ENCODE measurements at places on chromosomes 5 and 9. TPM values are rescaled to one million over a fixed set of nuclear protein-coding genes. Genes with fewer than 3 reads are reported as not detected.

DNA sequence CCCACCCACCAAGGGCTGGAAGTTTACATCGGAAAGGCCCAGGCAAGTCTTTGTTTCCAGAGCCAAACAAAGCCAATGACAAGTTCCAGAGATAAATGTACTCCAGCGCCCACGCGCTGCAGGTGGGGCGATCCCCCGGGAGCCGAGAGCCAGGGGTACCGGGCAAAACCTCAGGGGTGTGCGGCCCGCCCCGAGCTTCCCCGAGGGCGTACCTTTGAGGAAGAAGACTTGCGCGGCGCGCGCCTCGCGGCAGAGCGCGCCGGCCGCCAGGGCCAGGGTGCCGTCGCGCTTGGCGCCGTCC is 671 bp downstream of the DUSP1 start:
- no peaks in the 10 kb centered on the region for H3K36me3 ChIP-seq
- no peak for DNase-seq
- H3K4me1 ChIP-seq, result peaks cover 84% of the 10 kb centered on the region
- peak overlapping the region; percentile 100 for H3K27ac ChIP-seq

Gene PPIC
- total RNA-seq, result not detected

Gene PTPN3
- total RNA-seq, result not detected

Gene PCDHA4
- total RNA-seq, result not detected

Gene LHX6
- total RNA-seq, result 0.60 TPM

GRCh38 chr9:2771087-2771486 is 53.8 kb downstream of the KCNV2 start:
- no peak for DNase-seq
- H3K4me3 ChIP-seq, result no peak overlapping the region
- no peak overlapping the region for H3K27ac ChIP-seq
- peaks cover 78% of the 10 kb centered on the region for H3K36me3 ChIP-seq
- no peaks in the 10 kb centered on the region for H3K27me3 ChIP-seq
- peaks cover under 1% of the 10 kb centered on the region for H3K4me1 ChIP-seq

- no peaks in the 10 kb centered on the region for H3K36me3 ChIP-seq
- H3K4me3 ChIP-seq, result no peak overlapping the region
- DNase-seq, result no peak
- H3K27me3 ChIP-seq, result peaks cover 6% of the 10 kb centered on the region
- no peak overlapping the region for H3K27ac ChIP-seq
Measured at GRCh38 chr5:6788956-6789649, 75.9 kb downstream of the TENT4A start.

DNA sequence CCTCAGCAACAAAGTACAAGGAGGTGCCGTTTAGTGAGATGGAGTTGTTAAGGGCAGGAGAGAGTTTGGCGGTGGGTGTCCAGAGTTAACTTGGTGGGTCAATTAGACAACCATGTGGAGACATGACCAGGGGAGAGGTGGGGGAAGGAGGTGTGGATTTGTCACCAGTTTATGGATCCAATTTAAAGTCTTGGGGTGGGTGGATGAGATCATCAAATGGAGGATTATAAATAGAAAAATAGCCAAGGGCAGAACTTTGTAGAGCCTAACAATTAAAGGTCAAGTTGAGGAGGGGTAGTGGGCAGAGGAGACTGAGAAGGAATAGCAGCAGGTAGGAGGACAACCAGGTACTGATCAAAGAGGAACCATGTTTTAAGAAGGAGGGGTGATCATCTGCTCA is 108.7 kb upstream of the IL12B start:
- no peak for DNase-seq
- H3K4me3 ChIP-seq, result no peak overlapping the region
- no peaks in the 10 kb centered on the region for H3K4me1 ChIP-seq
- no peaks in the 10 kb centered on the region for H3K36me3 ChIP-seq
- H3K27me3 ChIP-seq, result peaks cover 2% of the 10 kb centered on the region

DNA sequence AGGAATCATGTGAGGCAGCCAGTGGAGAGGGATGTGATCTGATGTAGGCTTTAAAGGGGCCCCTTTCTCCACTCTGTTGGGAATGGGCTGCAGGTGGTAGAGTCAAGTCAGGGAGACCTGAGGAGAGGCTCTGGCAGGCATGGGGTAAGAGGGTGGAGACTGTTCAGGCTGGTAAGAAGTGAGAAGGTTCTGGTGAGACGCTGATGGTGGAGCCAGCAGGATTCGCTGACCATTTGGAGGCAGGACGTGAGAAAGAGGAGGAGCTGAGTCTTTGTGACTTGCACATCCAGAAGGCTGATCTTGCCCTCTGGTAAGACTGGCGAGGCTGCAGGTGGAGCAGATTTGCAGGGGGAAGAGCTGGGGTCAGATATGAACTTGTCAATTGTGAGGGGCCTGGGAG is 248.0 kb downstream of the NSG2 start:
- no peak for DNase-seq
- no peaks in the 10 kb centered on the region for H3K27me3 ChIP-seq
- H3K27ac ChIP-seq, result no peak overlapping the region
- H3K36me3 ChIP-seq, result no peaks in the 10 kb centered on the region
- no peak overlapping the region for H3K4me3 ChIP-seq

- H3K36me3 ChIP-seq, result no peaks in the 10 kb centered on the region
- DNase-seq, result no peak
- peak overlapping the region; percentile 93 for H3K4me3 ChIP-seq
- H3K27ac ChIP-seq, result no peak overlapping the region
Measured at GRCh38 chr9:123337971-123338370, 18.0 kb upstream of the CRB2 start.

Gene SPINK4
- not detected for total RNA-seq

Gene CD180
- 1.4 TPM for total RNA-seq

DNA sequence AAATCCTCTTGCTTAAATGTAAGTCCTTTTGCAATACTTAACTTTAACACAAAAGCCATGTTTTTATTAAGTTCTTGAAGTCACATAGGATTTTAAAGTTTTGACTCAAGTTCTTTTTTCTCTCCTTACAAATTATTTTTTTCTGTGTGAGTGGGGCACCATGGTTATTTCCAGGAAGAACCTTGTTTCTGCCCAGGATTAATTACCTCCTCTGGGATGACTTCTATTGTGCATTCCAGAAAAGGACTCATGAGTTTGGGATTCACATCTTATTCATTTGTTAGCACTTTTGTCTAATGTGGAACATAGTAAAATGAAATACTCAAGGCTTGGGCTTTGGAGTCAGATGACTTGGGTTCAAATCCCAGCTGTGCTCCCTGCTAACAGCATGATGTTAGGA is 421.4 kb upstream of the WWC1 start:
- no peaks in the 10 kb centered on the region for H3K36me3 ChIP-seq
- H3K27me3 ChIP-seq, result no peaks in the 10 kb centered on the region
- H3K4me1 ChIP-seq, result no peaks in the 10 kb centered on the region

GRCh38 chr5:7565559-7565958 is 169.6 kb downstream of the ADCY2 start:
- no peaks in the 10 kb centered on the region for H3K4me1 ChIP-seq
- DNase-seq, result no peak
- peaks cover 4% of the 10 kb centered on the region for H3K27me3 ChIP-seq
- no peak overlapping the region for H3K27ac ChIP-seq

Gene CDKN2A
- 0.94 TPM for total RNA-seq

GRCh38 chr5:101084353-101084752 is 181.3 kb upstream of the ST8SIA4 start:
- H3K36me3 ChIP-seq, result no peaks in the 10 kb centered on the region
- H3K27me3 ChIP-seq, result no peaks in the 10 kb centered on the region
- no peak for DNase-seq
- no peak overlapping the region for H3K4me3 ChIP-seq

DNA sequence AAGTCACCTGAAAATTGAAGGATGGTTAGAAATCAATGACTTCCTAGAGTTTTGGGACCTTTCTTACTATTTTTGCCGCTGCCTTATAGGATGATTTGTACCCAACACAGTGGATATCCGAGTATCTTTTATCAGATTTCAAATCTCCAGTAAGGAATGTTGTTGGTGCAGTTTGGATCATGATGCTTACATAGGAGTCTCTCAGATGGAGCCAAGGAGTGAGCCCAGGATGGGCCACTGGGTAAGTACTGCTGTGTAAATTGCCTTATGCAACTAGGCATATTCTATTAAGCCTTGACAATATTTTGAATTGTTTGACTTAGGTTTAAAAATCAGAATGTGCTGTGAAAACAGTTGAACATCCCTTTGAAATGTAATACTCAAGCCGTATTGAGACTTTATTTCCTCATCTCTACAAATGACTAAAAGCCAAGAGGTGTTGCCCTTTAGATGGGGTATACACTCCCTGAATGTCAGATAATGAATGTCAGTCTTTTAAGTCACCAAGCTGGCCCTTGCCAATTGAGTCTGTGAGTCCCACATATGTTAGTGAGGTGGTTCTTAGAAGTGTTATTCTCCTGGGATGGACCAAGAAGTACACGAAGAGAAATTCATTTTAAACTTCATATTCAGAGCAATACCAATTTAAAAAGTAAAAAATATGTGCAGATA is 271.8 kb upstream of the CTNND2 start:
- H3K4me3 ChIP-seq, result no peak overlapping the region
- H3K36me3 ChIP-seq, result no peaks in the 10 kb centered on the region
- no peaks in the 10 kb centered on the region for H3K27me3 ChIP-seq
- DNase-seq, result no peak

GRCh38 chr9:78273761-78274160 is 23.2 kb upstream of the PSAT1 start:
- H3K27me3 ChIP-seq, result no peaks in the 10 kb centered on the region
- H3K4me1 ChIP-seq, result peaks cover 3% of the 10 kb centered on the region
- H3K27ac ChIP-seq, result peak overlapping the region; percentile 6

Gene ZDHHC11
- 16.4 TPM for total RNA-seq

GRCh38 chr9:136089697-136090045 is 5.4 kb downstream of the NACC2 start:
- no peak overlapping the region for H3K4me3 ChIP-seq
- H3K27ac ChIP-seq, result no peak overlapping the region
- DNase-seq, result no peak
- H3K4me1 ChIP-seq, result peaks cover 28% of the 10 kb centered on the region
- no peaks in the 10 kb centered on the region for H3K27me3 ChIP-seq

DNA sequence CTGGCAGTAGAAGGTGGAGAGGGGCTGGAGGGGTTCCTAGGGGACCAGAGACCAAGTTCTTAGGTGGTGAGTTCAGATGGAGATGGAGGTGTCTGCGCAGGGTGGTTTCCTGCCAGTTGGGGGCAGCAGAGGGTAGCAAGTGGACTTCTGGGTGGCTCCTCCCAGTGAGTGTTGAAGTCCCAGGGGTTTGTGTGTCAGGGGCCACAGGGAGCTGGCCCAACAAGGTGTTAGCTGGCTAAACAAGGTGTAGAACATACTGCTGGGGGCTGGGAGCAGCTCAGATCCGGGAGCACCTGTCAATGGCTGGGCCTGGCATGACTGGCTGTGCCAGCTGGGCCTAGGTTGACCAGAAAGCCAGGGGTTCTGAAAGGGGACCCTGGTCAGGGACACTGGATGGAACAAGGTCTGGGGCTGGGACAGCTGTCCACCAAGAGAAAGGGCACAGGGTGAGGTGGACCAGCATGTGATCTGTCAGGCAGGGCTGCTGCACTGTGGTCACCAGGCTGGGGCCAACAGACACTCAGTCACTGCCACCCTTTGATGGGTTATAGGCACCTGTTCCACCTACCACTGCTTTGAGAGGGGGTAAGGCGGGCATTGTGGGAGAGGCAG is 35.6 kb downstream of the DAB2IP start:
- DNase-seq, result peak; percentile 42
- H3K4me3 ChIP-seq, result no peak overlapping the region
- no peaks in the 10 kb centered on the region for H3K4me1 ChIP-seq
- no peaks in the 10 kb centered on the region for H3K36me3 ChIP-seq

DNA sequence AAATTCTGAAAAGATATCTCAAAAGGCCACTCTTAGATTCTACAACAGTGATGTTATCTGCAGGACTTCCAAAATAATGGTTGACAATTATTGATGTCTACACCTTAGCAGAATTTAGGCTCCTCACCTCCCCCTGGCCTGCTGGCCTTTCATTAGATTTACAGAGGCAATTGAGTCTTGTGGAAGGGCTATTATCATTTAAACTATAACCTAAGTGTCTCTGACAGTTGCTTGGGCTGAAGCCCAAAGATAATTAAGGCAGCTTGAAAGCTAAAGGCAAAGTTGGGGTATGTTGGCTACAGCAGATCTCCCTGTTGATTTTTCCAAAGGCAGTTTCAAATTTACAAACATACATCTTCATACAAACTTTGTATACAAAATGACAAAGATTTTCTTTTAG is 912.3 kb downstream of the TAF11L14 start:
- no peaks in the 10 kb centered on the region for H3K27me3 ChIP-seq
- DNase-seq, result no peak
- no peak overlapping the region for H3K4me3 ChIP-seq

- H3K36me3 ChIP-seq, result peaks cover 9% of the 10 kb centered on the region
- no peak overlapping the region for H3K27ac ChIP-seq
- H3K4me3 ChIP-seq, result no peak overlapping the region
- H3K4me1 ChIP-seq, result peaks cover 21% of the 10 kb centered on the region
- no peak for DNase-seq
Measured at GRCh38 chr5:65696892-65697291, 25.0 kb downstream of the SGTB start.

Gene FOXI1
- not detected for total RNA-seq

- H3K27me3 ChIP-seq, result no peaks in the 10 kb centered on the region
- no peaks in the 10 kb centered on the region for H3K36me3 ChIP-seq
- H3K4me1 ChIP-seq, result peaks cover 31% of the 10 kb centered on the region
- peak; percentile 56 for DNase-seq
Measured at GRCh38 chr5:126777257-126777974, 480 bp downstream of the LMNB1 start.

Gene SIT1
- 24.2 TPM for total RNA-seq

Gene SLC36A2
- total RNA-seq, result not detected

DNA sequence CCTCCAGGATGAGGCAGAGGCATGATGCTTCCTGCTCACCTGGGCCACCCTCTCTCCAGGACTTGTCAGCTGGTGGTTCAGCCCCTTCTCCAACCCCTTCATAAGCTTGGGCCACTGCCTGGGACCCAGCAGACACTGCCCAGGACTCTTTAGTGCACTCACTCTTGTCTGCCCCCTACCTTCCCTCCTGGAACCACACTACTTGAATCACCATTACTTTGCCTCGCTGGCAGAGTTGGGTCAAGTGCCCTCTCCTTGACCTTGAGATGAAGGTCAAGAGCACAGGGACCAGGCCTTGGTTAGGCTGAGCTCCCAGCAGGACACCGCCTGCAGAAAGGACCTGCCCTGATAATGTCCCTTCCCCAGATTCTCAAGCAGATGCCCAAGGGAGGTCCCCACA is 8.5 kb upstream of the ENDOG start:
- H3K27ac ChIP-seq, result peak overlapping the region; percentile 32
- peaks cover 6% of the 10 kb centered on the region for H3K36me3 ChIP-seq
- H3K4me1 ChIP-seq, result peaks cover 2% of the 10 kb centered on the region
- DNase-seq, result no peak
- H3K4me3 ChIP-seq, result no peak overlapping the region

Gene PDE8B
- not detected for total RNA-seq

DNA sequence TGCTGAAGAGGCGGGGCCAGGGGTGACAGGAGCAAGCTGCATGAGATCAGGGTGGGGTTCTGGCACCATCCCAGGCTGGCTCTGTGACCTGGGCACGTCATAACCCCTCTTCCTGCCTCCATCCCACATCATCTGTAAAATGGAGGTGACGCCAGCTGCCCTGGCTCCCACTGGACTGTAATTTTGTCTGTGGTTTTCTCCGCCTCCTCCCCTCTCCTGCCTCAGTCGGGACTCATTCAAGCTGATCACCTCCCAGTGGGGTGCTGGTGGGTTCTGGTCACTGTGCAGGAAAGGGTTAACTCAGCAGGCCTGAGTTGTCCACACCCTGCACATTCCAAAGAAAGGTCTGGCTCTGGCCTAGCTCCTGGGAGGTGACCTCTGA is 128.2 kb downstream of the RXRA start:
- H3K27me3 ChIP-seq, result no peaks in the 10 kb centered on the region
- H3K36me3 ChIP-seq, result no peaks in the 10 kb centered on the region
- no peak overlapping the region for H3K27ac ChIP-seq
- H3K4me1 ChIP-seq, result peaks cover 22% of the 10 kb centered on the region
- DNase-seq, result no peak
- H3K4me3 ChIP-seq, result no peak overlapping the region

Gene ZNF454
- 0.33 TPM for total RNA-seq
